Stimulated activated CD8-positive, alpha-beta memory T cell treated with anti-CD3 and anti-CD28 coated beads, Interleukin-2, amount 100 ng/mL, for 1 hour (primary cell): ENCODE measurements at places on chromosomes 1 and 21.

DNA sequence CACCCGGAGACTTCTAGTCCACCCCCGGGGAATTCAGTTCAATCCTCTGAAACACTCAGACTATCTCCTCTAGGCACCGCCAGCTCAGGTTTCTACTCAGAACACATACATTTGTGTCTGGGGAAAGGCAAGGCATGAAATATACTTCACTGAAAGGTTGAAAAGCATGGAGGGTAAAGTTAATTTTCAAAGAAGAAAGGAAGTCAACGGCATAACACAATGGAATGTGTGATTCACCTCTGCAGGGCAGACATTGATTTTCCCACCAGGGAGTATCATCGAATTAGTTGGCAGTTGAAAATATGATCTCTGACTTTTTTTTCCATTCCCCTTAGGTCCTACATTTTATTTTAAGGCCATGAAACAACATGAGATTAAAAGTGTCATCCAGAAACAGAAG is 669.4 kb downstream of the SMYD3 start:
- no peak for DNase-seq

DNA sequence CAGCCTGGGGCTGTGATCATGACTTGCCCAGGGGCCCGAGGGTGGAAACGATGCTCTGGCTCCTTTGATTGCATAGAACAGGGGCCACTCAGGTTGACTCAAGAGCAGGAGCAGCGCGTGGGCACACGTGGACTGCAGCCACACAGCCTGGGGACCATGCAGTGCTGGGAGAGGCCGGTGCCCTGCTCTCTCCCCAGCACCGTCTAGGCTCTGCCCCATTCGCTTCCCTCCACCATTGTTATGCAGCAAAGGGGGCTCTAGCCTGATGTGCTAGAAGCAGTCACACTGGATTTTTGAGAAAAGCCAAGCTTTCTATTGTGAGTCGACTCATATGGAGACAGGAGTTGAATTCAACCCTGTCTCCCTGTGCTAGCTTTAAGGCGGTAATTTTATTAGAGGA is 8.7 kb downstream of the PINK1 start:
- DNase-seq = no peak

DNA sequence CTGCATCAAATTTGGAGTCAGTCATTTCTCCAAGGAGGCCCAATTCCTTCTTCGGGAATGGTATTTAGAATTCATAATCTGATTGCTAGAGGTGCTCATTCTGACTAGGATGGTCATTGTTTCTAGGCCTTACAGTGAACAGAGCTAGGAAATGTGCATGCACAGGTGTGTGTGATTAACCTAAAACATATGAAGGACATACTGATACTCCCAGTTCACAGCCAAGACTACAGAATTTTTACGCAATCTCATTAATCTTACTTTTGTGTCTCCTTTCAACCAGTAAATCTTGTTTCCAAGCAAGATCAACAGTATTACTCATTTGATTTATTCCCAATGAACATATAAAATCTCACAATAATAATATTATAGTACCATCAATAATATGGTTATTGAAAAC is 47.1 kb downstream of the NFASC start:
- no peak for DNase-seq

- DNase-seq = no peak
Observed at GRCh38 chr1:17579951-17580939, 40.7 kb downstream of the ARHGEF10L start.
